ENCODE measurements at places on chromosomes 5 and 9.

GRCh38 chr9:9299134-9299533 is 1313.7 kb downstream of the PTPRD start:
- DNase-seq: no peak

- DNase-seq: peak; percentile 23
These were observed 427 bp downstream of the SERINC5 start for GRCh38 chr5:80255431-80255810.

GRCh38 chr5:111679611-111680010 is 77.4 kb downstream of the NREP start:
- DNase-seq: no peak

- DNase-seq: no peak
These were observed 45.5 kb downstream of the HTR1A start for GRCh38 chr5:63916786-63917185.

GRCh38 chr9:19239955-19240354 is 9.5 kb downstream of the DENND4C start:
- no peak for DNase-seq

DNA sequence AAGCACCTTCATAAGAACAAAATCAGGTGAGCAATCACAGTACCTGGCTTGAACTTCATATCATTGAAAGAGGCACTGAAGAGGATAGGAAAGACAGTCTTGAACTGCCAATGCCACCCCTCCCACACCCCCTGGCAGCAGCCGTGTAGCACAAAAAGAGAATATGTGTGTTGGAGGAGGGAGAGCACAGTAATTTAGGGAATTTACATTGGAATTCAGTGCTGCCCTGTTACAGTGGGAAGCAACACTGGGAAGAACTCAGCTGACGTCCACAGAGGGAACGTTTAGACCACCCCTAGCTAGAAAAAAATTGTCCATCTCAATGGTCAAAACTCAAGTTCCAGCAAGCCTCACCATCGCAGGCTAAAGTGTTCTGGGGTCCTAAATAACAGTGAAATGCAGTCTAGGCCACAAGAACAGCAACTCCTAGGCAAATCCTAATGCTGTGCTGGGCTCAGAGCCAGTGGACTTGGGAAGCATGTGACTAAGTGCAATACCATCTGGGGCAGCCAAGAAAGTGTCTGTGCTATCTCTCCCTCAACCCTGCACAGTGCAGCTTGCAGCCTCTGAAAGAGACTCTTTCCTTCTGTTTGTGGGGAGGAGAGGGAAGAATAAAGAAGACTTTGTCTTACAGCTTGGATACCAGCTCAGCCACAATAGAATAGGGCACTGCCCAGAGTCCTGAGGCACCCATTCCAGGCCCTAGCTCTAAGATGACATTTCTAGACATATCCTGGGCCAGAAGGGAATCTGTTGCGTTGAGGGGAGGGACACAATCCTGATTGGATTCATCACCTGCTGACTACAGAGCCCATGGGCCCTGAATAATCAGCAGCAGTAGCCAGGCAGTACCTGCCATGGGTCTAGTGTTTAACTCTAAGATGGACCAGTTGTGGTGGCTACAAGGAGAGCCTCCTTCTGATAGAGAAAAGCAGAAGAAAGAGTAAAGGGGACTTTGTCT is 62.1 kb upstream of the VLDLR start:
- DNase-seq: no peak

DNA sequence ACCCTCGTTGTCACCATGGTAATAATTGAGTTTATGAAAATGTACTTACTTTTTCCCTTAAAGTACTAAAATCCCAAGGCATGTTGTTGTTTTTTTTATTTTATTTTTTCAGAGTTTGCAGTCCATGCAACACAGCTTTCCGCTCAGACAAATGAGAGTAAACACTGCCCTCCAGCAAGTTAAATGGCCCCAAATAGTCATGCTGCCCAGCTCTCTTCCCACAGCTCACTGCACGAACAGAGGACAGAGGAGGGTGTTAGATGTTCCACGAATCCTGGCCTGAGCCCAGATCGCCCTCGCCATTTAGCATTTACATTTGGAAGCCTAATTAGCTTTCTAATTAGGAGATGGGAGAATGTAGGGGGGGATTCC is 1.9 kb downstream of the NIM1K start:
- DNase-seq: no peak

- DNase-seq: no peak
These were observed 445.8 kb upstream of the RIOK2 start for GRCh38 chr5:97628807-97629206.

DNA sequence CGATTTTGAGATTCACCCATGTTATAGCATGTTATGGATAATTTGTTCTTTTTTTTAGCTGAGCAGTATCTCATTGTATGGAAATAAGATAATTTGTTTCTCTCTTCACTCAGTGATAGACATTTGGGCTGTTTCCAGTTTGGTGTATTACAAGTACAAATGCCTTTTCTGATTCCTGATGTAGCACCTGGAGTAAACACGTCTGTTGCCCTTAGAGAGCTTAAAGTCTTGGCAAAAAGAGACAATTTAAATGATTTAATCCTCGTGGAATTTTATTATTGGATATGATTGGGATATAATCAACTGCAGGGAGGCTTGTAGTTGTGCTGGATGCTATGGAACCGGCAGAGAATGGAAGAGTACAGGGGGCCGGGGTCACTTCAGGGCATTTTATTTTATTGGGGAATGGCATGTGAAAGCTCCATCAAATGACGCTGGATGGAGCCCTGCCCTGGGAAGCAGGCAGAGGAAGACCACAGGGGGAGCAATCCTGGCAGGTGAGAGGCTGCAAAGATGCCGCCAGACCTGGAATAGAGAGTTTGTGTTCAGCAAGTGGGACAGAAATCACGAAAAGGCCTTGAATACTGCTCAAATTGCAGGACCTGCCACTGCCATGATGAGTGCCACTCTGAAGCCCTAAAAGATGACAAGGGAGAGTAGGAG is 31.0 kb upstream of the TGFBI start:
- DNase-seq: no peak

- DNase-seq: no peak
These were observed 34.6 kb downstream of the HACD4 start for GRCh38 chr9:20996809-20997208.

DNA sequence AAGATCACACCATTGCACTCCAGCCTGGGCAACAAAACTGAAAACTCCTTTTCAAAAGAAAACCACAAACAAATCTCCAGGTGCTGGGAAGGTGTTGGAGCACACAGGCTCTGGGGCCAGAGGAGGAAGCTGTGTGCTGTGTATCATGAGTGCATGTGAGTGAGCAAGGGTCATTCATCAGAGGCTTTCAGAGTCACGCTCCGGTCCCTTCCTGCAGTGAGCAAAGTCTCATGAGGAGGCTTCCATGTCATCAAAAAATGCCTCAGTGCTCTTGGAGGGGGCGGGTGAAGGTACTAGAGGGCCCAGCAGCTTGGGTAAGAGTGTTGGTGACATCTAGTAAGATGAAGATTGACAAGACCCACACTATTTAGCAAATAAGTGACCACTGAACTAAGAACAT is 48.3 kb upstream of the TESK1 start:
- no peak for DNase-seq

GRCh38 chr5:38650946-38651345 is 94.5 kb upstream of the LIFR start:
- DNase-seq: no peak

DNA sequence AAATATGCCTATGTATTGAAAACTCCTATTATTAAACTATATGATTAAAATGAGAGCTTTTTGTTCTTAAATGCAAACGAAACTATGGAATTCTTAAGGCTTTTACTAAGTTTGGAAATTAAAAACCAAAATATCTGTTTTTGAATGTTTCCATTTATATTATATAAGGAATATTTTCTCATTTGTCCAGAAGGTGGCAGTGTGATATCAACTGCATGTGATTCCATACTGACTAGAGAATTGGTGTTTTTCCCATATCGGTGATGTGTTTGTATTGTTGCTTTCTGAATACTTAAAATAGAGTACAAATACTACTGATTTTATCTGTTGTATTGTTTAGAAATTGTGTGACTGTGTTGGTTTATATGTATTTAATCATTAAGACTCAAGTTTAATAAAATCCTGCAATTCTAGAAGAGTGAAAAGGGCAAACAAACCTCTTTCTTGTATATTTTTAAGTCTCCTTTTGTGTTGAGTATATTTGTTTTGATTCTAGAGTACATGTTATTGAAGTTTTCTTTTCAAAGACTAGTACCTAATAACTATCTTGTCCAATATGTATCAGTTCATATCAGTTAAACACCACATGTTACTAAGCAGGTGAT is 320.8 kb downstream of the CCDC171 start:
- no peak for DNase-seq

DNA sequence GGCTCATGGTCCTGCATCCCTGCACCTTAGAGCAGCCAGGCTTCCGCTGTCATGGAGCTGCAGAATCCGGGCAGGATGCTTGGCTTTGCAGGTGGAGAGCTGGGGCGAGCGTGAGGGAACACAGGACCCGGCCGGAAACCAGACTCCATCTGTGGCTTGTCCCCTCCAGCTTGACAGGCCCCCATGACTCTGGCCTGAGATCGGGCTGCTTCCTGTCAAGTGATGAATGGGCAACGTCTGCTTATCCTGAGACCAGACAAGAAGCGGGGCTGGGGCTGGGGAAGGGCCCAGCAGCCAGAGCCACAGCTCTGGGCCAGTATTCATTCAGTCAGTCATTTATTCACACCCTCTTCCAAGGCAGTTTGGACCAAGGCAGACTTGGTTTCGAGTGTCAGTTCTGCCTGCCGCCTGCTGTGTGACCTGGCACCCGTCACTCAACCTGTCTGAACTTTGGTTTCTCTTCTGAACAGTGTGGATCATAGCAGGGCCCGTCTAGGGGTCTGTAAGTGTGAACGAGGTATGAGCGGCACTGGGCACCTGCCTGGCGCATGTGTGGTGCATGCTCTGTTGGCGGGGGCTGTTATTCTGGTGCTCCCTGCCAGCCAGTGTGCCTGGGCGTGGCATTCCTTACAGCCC is 37.5 kb downstream of the NEK6 start:
- no peak for DNase-seq

- no peak for DNase-seq
These were observed 533.3 kb upstream of the DMAC1 start for GRCh38 chr9:8332871-8333270.

- no peak for DNase-seq
These were observed 290.2 kb upstream of the KLF4 start for GRCh38 chr9:107779731-107780130.

DNA sequence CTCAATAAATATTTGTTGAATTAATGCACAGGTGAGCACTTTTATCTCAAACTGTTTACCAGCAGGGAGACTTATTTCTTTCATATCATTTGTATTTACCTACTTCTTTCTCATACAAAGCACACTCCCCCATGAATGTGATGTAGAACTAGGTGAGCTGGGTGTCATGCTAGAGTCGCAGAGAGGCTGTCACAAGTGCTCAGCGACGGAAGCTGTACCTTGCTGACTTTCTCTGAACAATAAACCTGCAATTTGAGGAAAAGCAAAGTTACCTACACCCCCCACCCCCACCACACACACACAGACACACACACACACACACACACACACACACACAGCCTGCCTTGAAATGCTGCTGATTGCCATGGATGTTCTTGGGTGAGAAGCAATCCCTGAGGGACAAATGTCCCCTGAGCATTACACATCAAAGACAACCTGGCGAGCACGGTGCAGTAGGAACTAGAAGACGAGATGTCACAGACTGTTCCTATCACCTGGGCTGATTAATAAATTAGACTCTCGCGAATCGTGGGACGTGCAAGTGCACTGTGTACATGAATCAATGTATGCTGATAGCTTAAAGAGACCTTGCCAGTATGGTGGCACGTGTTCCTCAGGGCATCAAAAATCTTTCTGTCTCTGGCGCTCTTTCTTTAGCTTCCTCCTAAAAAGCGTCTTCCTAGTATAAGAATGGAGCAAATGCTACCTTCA is 66.1 kb downstream of the BRINP1 start:
- no peak for DNase-seq

- DNase-seq: no peak
These were observed 224.8 kb downstream of the FAM114A2 start for GRCh38 chr5:153813901-153814300.

DNA sequence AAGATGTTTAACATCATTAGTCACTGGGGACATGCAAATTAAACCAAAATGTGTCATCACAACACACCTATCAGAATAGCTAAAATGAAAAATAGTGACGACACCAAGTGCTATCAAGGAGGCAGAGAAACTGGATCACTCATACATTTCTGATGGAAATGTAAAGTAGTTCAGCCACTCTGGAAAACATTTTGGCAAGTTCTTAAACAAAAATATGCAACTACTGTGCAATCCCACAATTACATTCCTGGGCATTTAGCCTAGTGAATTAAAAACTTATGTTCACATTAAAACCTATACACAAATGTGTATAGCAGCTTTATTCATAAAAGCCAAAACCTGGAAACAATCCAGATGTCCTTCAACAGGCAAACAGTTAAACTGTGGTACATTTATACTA is 53.1 kb downstream of the SVEP1 start:
- no peak for DNase-seq

DNA sequence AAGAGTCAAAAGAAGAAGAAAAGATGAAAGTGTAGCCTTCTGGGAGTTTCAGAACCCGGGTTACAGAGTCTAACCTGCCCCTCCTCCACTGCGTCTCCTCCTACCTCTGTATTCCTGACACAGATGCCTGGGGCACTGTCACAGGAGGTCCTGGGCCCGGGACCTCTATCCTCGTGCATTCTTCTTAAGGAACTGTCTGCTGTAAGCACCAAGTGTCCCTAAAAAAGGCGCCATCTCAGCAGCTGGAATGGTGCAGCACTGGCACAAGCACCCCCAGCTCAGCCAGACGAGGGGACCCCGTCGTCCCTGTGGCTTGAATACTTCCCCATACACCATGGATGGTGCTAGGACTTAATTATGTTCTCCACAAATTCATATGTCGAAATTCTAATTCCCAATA is 35.8 kb upstream of the MVB12B start:
- no peak for DNase-seq

GRCh38 chr5:60541980-60542379 is 158.0 kb downstream of the DEPDC1B start:
- DNase-seq: no peak

- DNase-seq: peak; percentile 3
These were observed 95.8 kb upstream of the KLF9 start for GRCh38 chr9:70510157-70510770.

GRCh38 chr5:160230686-160231527 is 1.6 kb downstream of the FABP6 start:
- DNase-seq: no peak

DNA sequence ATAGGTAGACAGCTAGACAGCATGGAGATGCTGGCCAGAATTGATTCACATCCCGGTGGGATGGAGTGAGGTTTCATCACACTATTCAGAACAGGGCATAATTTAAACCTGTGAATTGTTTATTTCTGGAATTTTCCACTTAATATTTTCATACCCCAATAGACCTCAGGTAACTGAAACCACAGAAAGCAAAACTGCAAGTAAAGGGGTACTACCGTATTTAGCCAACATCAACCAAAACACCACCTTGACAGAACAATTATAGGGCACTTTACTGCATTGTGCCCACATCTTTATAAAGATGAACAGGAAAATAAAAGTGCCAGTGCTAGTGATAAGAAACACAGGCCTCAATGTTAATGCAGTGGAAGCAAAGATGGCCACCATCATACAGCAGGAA is 7.5 kb downstream of the SERINC5 start:
- DNase-seq: no peak

- DNase-seq: no peak
These were observed 7.3 kb downstream of the TENT4A start for GRCh38 chr5:6720561-6720921.

- peak; percentile 37 for DNase-seq
These were observed 1.1 kb downstream of the SLC27A4 start for GRCh38 chr9:128341435-128341849.

GRCh38 chr5:76657091-76657490 is 33.9 kb upstream of the F2RL2 start:
- no peak for DNase-seq

All from stimulated activated CD4-positive, alpha-beta T cell treated with anti-CD3 and anti-CD28 coated beads, Interleukin-15, amount 100 ng/mL, for 1 hour (primary cell).